ENCODE measurements at places on chromosomes 1 and 21.

GRCh38 chr21:41957991-41958766 lies 4.4 kb upstream of the C2CD2 start:
- no peak for DNase-seq

GRCh38 chr1:204947338-204947737 lies 76.7 kb downstream of the NFASC start:
- no peak for DNase-seq

DNA sequence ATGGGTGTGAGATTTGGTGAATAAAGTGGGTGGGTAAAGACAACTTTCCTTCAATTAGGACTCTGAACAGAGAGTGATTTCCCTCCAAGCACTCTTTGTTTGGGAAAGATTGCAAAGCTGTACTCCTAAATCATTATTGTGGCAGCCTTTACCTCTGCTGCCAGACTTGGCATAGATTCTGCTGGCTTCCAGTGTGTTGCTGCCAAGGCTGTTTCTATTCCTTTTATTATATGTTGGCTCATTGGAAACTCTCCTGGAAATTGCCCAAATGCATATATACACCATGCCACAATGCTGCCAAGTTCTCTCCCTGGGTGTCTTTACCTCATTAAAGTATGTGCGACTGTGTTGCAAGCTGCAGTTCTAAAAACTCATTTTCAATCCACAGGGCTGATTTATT lies 668.0 kb downstream of the MRPL39 start:
- DNase-seq = no peak

- DNase-seq = no peak
Measured at GRCh38 chr1:52752484-52752826, 26.2 kb downstream of the ZYG11B start.

DNA sequence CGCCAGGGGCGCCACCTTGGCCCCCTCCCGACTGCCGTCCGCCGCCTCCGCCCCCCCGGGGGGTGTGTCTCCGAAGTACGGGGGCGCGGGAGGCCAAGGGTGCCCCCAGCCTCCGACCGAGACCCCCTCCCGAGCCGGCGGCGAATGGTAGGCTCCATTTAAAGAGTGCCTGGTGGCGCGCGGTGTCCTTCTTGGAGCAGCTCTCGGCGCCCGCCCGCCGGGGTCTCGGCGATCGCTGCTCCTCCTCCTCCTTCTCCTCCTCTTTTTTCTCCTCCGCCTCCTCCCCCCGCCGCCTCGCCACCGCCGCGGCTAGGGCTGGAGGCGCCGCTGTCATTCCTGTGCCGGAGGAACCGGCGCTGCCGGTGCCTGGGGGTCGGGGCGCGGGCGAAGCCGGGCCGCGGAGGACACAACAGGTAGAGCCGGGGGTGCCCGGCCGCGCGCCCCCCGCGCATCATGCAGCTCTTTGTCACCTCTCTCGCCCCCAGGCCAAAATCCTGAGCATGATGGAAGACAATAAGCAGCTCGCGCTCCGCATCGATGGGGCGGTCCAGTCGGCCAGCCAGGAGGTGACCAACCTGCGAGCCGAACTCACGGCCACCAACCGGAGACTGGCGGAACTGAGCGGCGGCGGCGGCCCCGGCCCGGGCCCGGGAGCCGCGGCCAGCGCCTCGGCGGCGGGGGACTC lies at the start of gene KAZN:
Gene KAZN, plus strand, starts transcription at position 188 of the 685 bp plus-strand sequence.
- no peak for DNase-seq

DNA sequence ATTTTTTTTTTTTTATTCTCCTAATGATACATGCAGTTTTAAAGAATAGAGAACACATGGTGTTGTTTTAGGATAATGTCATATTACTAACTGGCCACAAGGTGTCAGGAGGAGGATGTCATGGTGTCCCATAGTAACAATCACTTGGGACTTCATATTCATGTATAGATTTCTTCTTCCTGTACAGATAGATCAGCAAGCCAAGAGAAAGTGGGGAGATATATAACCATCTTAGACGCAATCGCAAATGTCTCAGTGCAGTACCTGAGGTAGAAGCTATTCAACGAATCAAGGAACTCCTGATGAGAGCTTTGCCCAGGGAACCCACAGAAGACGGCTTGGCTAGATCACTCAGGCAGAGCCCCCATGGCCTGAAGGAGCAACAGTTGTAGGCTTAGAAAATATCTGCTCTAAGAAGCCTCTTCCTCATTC lies 12.3 kb downstream of the OR2T11 start:
- DNase-seq = no peak

- no peak for DNase-seq
Measured at GRCh38 chr1:184289825-184290550, 96.8 kb upstream of the C1orf21 start.

DNA sequence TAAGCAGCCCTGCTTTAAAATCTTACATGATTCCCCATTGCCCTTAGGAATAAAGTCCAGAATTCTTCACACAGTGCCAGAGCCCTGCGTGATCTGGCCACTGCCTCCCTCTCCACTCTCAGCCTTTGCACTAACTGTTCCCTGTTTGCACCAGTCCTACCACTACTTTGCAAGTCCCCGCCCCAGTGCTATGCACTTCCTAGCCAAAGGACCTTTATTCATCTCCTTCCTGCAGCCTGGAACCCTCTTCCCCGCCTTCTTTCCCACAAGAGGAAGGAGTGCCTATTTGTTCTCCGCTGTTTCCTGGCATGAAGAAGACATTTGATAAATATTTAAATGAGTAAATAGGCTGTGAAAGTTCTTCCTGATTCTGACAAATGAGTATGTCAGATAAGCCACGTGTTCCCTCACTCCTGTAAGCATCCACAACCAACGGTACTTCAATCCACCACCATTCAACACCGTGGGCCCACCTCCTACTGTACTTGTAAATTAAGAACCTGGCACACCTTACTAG lies 23.9 kb downstream of the CAPN8 start:
- no peak for DNase-seq

DNA sequence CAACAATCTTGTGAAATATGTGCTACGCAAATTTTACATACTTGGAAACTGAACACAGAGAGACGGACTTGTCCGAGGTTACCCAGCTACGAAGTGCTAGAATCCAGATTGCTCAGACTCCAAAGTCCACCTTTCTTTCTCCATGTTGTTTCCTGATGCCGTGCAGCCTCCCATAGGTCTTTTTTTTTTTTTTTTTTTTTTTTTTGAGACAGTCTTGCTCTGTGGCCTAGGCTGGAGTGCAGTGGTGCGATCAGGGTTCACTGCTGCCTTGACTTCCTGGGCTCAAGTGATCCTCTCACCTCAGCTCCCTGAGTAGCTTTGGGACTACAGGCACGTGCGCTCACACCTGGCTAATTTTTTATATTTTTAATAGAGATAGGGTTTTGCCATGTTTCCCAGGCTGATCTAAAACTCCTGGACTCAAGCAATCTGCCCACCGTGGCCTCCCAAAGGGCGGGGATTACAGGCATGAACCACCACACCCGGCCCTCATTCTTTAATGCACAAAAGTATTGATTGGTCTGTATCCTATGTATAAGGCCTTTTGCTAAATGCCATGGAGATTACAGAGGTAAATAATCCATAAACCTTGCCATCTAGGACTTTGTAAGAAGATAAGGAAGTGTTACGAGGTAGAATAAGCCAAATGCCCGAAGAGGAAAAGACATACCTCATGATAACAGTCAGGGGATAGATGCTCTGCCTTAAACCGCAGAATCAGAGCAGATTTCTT lies 92.8 kb downstream of the C1orf21 start:
- DNase-seq = no peak

DNA sequence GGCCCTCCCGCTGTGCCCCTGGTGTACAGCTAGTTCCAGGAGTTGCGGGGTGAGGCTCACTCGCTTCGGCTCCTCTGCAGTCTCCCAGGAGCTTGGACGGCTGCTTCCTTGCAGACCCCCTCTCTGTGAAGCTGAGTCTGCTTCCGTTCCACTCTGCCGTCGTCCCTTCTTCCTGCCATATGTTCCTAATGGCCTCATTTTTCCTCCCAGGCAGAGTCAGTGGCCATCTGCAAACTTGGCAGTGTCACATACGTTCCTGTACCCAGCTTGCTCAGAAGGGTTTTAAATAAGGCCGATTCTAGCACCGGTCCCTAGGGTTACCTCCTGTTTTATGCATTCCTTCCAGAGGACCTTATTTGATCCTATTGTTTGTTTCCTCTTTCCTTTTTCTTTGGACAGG lies 21.3 kb downstream of the ACTL8 start:
- DNase-seq = no peak

GRCh38 chr1:113742515-113742914 lies 16.8 kb downstream of the PHTF1 start:
- no peak for DNase-seq

DNA sequence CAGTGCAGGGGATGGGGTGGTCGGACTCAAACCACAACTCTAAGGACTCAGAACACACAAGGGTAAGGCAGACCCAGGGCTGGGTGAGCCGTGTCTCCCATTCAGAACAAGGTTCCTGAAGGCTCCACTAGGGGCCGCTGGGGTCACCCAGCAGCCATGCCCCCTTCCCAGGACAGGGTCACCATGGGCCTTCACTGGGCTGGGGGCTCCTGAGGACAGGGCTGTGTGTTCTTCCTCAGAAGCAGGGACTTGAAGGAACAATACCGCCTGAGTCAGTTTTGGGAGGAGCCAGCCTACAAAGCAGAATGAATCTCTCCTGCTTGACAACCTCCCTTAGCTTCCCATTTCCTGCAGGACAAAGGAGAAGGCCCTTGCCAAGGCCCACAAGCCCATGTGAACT lies 15.4 kb downstream of the RIMS3 start:
- DNase-seq = no peak

DNA sequence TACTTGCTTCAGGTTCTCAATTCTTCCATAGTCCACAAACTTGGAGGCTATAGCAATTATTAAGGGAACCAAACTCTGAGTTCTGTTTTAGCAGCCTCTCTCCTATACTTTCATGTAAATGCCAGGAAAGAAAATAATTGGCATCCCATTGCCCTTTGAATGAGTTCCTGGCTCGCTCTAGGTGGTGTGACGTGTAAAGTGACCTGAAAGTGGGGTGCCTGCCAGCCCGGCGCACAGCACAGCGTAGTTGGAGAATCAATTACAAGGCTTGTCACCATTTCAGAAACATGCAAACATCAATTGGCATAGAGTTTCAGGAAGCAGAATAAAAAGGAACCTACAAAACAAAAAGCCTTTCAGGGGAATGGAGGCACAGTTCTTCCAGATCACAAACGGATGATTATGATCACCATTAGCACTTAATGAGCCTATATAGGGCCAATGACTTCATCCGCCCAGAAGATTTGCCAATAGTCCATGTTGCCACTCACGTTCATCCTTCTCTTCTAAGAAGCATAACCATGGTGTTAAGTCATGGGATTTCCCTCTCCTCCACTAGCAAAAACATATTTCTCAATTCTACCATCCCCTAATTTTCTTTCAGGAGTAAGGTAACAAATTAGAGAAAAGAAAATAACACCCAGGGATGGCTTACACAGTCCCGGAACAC lies 354.6 kb upstream of the ADGRL2 start:
- DNase-seq = no peak

- no peak for DNase-seq
Measured at GRCh38 chr1:40861224-40862003, 749 bp downstream of the CITED4 start.

DNA sequence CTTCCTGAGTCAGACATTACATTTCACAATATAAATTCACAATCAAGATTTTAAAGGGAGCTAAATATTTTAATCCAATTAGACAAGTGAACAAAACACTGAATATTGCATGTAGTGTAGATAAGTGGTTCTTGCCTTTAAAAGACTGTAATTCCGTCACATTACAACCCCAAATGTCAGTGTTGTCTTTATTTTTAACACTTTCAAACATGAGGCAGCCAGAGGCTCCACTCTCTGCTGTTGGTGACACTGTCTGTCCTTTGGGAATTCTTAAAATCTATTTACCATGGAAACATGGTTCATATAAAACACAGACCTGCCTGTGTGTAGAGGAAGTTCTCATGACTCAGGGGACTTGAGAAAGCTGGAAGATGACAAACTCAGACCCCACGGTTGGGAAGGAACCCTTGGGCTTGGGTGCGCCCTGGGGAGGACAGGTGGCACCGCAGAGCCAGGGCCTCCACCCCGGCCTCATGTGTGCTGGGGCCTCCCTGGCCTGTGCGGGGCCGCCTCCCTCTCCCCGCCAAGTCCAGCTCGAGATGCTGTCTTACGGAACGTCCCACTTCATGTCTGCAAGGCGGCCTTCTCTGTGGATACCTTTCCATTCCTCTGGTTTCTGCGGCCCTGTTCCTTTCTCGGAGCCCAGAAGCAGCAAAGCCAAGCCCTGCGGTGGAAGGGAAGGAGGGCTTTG lies 239.0 kb downstream of the SDCCAG8 start:
- DNase-seq = no peak

DNA sequence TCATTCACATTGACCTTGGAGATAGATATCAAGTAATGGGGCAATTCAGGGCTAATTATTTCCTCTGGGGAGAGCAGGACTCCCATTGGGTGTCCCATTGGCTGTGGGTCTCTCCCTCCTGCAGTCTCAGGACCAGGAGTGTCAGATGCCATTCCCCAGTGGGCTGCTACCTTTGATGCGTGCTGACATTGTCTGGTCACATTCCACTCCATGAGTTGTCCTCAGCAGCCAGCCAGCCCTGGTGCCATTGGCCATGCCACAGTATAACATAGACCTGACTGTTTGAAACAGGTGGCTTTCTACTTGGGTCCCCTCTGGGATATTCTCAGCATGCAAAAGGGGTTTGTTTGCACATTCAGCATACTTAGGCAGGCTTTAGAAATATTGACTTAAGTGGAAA lies 118.5 kb downstream of the MRPS6 start:
- no peak for DNase-seq

DNA sequence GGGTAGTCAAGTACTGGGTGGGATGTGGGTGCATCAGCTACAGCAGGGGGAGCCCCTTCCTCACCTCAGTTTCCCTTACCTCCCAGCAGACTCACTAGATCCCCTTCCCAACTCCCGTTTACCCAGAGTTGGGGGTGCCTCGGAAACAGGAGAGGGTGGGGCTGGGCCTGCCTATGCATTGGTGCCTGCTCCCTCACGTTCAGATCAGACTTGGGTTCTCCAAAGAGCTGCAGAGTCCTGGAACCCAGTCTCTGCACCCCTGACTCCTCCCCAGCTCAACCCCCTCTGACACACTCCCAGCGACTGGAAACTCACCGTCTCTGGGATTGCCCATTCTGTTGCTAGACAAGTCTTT lies 6.0 kb downstream of the FOXO6 start:
- no peak for DNase-seq

DNA sequence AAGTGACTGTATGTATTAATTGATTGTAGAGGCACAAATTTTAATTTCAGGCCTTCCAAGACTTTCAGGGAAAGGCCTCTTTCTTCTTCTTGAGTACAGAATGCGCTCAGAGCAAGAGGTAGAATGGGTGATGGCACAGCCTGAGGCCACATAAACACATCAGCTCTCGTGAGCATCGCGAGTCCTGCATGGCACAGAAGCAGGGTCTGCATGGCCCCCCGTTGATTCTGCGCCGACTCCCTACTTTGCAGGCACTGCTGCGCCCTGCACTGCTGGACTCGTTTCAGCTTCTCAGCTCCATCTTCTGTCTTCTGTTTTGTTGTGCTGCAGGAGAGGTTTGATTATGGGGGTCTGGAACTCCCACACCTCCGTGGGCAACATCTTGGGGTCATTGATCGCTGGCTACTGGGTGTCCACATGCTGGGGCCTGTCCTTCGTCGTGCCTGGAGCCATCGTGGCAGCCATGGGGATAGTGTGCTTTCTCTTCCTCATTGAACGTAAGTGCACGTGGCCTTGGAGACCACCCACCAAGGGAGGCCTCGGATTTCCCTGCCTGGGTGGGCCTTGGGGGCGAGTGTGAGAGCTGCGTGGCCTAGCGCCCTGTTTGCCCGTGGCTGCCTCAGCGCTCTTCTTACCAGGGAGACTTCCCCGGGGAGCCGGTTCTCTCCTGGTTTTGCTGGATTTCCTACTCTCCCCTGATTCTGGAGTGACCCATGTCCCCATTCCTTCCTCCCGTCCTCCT lies 29.6 kb downstream of the SLC37A1 start:
- no peak for DNase-seq
